T-helper 9 cell (primary cell): ENCODE measurements at places on chromosomes 2 and 18.

GRCh38 chr2:241866790-241867645 lies 2.5 kb upstream of the RTP5 start:
- no peak for DNase-seq

DNA sequence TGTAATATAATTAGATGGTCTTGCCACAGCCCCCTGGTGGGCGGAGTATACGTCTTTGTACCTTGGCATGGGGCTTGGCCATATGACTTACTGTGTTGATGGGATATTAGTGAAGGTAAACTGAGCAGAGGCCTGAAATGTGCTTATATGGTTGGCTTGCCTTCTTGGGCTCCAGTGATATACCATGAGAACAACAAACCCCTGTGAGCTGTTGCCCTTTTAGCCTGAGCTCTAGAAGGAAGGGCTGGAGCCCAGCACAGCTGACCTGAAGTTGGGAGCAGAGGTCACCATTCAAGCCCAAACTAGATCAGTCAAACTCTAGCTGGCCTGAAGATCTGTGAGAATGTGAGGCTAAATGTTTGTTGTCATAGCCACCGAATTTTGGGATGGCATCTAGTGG lies 75.2 kb upstream of the CD302 start:
- no peak for DNase-seq

GRCh38 chr2:109594246-109594885 lies 19.4 kb downstream of the SEPTIN10 start:
- DNase-seq: no peak

DNA sequence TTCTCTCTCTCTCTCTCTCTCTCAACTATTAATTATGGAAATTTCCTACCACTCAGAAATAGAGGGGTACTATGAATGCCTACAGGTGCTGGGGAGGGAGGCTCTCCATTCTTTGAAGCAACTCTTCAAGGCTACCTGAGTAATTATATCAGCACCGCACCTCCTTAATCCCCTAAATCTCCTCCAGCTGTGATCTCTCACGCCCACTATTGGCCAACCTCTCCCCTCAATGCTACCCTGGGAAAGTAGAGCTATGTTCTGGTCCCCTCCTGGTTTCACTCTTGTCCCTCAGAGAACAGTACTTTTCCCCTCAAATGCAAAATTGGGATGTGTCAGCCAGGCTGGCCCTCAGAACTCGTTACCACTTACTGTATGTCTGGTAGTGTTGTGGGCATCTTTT lies 1.6 kb downstream of the MOCOS start:
- no peak for DNase-seq

DNA sequence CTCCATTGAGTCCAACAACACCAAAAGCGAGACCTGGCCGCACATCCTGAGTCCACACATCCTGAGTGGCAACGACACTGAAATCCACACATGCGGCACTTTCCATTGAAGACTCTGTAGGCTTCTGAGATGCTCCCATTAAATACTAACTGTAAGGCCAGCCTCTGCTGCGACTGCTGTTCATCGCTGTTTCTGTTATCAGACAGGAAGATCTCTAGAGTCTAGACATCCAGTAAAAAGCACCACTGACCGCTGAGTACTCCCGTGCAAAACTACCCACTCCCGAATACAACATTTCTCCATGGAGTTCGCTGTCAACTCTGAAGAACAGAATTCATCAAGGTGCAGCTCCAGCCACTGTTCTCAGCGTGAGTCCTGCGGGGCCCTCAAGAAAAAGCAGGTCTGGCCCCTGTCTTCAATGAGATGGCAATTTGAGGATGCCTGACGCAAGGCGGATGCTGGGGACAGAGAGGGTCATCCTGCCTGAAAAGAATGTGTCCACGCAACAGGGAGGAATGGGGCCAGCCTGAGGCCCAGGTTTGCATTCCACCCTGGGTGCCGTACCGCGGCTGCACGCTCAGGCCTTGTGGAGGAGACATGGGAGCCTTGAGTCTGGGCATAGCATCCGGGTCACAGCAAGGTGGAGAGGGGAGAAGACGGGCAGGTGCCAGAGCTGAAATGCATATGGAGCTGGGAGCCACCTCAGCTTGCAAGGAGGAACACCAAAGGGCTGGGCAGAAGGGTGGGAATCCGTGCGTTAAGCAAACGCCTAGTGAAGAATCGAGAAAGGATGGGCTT lies 61.9 kb downstream of the ZNF516 start:
- DNase-seq: no peak

GRCh38 chr2:216572582-216573578 lies 60.3 kb upstream of the IGFBP2 start:
- no peak for DNase-seq

GRCh38 chr18:66682855-66683322 lies 79.0 kb upstream of the CDH19 start:
- no peak for DNase-seq

- DNase-seq: no peak
These were observed 909.7 kb downstream of the EPHA4 start for GRCh38 chr2:220662431-220662830.

DNA sequence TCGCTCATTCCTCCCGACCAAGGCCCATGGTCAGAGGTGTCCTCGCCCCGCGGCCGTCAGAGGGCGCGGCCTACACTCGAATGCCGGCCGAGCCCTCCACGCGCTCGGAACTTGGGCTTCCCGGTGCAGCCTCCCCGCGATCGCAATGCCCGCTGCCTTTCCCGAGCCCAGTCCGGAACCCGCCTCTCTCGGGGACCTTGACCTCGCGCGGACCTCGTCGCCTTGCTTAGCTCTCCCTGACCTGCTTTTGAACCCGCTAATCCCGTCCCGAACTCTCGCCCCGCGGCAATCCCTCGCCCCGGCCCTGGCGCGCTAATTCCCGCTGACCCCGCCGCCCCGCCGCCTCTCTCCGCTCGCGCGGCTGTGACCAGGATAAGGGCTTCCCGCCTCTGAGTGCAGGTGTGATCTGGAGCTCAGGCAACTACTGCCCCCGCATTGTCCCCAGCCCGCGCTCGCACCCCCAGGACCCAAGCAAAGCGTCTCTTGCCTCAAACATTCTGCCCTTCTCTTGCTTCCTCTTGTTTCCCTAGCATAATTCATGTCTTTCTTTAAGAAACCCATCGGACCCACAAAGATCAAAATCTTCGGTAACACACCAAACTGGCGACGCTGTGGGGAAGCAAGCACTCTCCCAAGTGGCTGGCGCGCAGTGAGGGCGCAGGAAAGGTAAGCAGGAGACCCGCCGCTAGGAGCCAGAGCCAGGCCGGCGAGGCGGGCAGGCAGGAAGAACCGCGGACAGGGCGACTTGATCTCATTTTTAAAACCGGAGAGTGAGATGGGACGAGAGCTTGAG lies 46.6 kb upstream of the ATP6V1B1 start:
- DNase-seq: no peak
